ENCODE measurements at places on chromosomes 7 and 10. TPM values are rescaled to one million over a fixed set of nuclear protein-coding genes. Genes with fewer than 3 reads are reported as not detected.

The SGPL1 gene
- total RNA-seq: 43.3 TPM

The GPR15LG gene
- 304 TPM for total RNA-seq

DNA sequence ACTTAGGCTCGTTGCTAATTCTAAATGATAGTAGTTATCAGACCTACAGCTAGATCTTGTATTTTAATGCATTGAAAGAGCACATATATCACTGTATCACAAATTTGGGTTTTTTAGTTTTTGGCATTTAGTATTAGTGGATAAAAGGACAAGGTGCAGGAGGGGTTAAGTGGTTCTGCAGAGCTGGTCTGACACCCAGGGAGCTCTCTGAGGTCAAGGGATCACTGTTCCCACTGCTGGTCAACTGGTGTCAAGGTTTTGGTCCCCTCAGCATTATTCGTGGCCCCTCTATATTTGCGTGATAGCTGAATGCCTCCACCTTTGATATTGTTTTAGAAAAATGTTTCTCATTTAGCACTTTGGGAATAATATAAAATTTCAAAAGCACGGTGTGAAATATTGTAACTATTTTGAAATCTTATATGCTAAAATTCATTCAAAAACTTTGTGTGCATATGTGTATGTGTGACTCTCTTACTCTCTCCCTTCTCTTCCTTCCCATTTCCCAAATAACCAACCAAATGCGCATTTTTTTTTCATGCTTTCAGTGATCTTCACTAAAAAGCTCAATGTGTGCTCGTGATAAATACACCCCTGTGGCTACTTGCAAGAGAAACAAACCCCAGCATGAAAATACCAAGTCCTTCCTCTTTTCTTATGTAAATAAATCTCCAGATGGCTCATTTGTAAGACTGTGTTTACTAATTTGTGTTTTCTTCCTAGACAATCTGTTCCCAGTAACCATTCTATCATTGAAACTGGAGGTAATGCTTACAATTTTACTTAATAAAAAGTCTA lies 309.2 kb downstream of the FGFR2 start:
- DNase-seq: no peak

DNA sequence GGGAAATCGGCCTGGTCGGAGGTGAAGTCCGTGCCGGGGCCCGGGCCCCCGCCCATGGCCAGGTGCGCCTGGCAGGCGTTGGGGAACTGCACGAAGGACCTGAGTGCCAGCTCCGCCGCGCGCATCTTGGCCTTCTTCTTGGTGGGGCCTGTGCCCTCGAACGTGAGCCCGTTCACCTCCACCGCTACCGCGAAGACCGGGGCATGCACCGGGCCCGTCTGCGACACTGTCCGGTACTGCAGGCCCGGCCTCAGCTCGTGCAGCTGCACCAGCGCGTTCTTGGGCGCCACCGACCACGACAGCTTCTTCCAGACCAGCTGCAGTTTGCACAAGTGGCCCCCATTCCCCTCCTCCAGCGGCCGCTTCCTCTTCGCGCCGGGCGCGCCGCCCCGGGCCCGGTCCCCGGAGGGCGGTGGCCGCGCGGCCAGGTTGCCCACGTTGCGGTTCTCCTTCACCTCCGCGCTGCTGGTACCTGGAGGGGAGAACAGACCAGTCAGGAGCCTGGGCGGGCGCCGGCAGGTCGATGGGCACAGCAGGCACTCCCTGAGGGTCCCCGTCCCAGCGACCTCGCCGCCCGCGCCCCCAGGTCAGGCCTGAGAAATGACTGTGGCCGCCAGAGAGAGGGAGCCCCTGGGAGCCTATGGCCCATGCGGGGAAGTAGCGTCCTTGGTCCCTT lies 307.4 kb downstream of the WDR37 start:
- DNase-seq: no peak

DNA sequence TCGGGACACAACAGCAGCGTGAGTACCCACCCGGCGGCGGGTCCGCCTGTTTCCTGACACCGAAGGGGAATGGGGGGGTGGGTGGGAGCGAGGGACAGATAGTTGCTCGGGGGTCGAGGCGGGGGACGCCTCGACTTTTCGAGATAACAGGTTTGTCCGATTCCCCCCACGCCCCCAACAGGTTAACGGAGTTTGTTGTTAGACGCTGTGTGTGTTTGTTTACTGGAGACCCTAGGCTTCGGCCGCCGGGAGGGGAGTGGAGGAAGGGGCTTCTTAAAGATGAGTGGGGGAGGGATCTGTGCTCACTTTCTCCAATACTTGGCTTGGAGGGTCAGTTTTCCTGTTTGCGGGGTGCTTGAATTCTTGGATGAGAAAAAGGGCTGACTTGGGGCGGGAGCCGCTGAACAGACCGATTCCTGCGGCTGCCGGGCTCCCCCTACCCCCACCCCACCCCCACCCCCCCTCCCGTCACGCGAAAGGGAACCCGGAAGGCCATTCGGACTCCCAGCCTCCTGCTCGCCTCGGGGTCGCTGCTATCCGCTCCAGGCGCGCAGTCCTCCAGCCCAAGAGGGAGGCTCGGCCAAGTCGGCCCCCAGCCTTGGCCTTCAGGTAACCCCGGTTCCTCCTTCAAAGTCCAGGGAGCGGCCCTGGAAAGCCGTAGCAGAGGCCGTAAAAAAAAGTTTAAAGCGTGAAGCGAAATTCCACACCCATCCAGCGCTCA lies 1.0 kb downstream of the SORCS3 start:
- DNase-seq: no peak

The PTPN20 gene
- 5.5 TPM for total RNA-seq

DNA sequence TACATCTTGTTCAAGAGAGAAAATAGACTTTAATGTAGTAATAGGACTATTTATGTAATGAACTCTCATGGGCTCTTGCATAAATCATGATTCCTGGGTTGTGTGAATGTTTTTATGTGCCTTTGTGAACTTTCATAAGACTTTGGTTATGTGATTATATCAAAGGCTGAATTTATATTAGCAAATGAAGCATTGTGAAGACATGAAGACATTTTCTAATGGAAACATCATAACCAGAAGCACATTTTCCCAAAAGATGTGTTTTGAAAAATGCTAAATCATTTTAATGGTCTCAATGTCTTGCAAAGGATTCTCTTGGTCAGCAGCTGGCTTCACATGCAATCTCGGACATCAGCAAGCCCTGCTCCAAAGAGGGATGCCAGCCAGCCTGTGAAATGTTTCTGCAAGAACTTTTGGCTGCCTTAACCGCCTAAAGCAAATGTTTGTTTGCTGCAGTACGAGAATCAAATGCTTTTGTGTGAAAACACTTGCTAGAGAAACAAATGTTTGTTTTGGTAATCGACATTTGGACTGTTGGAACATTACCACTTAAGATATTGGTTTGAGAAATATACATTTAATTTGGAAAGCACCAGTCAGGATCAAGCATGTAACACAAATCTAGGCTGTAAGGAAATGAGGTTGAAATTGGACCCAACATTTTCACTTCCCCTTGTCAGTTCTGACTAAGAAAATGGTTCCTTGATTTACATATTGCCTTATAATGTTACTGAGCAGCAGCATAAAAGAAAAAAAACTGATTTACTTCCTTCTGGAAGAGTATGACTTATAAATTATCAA lies 102.1 kb downstream of the RTKN2 start:
- DNase-seq: no peak

- no peak for DNase-seq
These were observed 664.3 kb upstream of the CELF2 start for GRCh38 chr10:10353326-10353868.

GRCh38 chr7:147999962-148000361 lies 590.6 kb upstream of the C7orf33 start:
- DNase-seq: no peak

The KCNIP2 gene
- total RNA-seq: 1.5 TPM

- DNase-seq: no peak
These were observed 23.9 kb upstream of the CALN1 start for GRCh38 chr7:72435925-72436480.

DNA sequence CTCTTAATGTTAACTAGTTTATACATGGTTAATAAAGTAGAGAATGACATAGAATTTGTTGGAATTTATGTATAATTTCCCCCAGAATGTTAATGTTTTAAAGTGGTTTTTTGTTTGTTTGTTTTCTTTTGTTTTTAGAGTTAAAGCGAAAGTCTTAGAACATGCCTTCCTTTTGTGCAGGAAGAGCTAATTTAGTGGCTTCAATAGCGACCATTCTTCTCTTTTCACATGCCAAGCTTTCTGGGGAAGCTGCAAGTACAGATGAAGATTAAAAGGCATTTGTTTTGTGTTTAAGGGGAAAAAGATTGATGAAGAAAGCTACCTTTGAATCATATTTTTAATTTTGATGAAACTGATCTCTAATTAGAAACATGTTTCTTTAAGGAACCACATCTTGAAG lies 256.3 kb upstream of the CSTF2T start:
- DNase-seq: no peak

The ODAD2 gene
- 0.29 TPM for total RNA-seq

The TDRD1 gene
- total RNA-seq: under 0.01 TPM
